ENCODE measurements at places on chromosomes 7 and 10.

- no peak for DNase-seq
These were observed 131.3 kb downstream of the ADK start for GRCh38 chr10:74282151-74282847.

- no peak for DNase-seq
These were observed 370.4 kb downstream of the TNS3 start for GRCh38 chr7:47211519-47211973.

DNA sequence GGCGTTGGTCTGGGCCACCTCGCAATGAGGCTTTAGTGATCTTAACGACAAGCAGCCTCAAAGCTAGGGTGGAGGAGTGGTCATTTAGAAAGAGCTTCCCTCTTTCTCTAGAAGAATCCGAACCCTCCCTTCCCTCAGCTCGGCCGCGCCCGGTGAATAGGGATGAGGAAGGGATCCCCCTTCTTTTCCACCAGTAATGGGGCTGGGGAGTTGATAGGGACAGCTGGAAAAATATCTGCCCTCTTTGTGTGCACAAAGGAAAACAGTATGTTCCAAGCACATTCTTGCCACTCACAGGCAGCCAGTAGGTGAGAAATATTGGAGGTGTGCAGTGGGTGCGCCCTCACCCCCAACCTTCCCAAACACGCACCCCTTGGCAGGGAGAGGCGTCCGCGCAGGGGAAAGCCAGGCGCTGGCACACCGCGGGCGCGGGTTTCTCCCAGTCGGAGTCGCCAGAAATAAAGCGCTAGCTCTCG is 6.5 kb downstream of the DLX5 start:
- DNase-seq: no peak

- DNase-seq: no peak
These were observed 2.8 kb downstream of the INHBA start for GRCh38 chr7:41700044-41700471.

DNA sequence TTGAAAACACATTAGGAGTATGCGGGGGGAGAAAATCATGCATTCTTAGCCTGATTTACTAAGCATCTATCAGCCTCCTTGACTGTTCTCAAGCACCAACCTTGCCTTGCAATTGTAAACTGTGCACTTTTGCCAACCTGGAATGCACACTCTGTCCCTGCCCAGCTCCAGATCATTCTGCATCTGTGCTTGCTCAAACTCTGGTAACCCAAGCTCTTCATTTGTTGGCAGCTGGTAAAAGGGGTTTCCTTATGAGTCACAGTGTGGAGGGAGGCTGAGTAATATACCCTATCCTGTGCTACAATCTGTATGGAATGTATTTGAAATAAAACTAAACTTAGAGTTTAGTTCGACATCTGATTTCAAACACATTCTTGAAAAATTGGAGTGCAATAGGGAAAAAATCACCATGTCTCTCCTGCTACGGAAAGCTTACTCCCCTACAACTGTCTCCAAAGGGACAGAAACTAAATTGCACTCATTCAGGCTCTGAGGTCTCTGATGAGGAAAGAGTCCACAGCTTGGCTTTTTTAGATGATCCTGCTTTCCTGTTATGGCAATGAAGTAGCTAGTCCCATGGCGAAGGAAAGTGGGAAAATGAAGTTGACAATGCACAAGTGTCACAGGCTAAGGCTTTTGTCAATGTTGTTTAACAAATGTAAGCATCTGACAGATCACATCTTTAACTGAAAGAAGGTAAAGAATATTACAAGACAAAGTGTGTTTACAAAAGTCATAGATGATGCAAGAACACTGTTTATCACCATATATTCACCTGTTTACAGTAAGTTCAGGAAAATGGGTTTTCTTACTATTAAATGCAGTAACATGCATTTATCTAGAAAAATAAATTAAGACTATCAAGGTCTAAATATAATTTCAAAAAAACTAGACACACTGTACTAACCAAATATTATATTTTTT is 61.9 kb downstream of the TES start:
- DNase-seq: no peak

- DNase-seq: no peak
These were observed 2.3 kb downstream of the GLRX3 start for GRCh38 chr10:130138479-130138866.

DNA sequence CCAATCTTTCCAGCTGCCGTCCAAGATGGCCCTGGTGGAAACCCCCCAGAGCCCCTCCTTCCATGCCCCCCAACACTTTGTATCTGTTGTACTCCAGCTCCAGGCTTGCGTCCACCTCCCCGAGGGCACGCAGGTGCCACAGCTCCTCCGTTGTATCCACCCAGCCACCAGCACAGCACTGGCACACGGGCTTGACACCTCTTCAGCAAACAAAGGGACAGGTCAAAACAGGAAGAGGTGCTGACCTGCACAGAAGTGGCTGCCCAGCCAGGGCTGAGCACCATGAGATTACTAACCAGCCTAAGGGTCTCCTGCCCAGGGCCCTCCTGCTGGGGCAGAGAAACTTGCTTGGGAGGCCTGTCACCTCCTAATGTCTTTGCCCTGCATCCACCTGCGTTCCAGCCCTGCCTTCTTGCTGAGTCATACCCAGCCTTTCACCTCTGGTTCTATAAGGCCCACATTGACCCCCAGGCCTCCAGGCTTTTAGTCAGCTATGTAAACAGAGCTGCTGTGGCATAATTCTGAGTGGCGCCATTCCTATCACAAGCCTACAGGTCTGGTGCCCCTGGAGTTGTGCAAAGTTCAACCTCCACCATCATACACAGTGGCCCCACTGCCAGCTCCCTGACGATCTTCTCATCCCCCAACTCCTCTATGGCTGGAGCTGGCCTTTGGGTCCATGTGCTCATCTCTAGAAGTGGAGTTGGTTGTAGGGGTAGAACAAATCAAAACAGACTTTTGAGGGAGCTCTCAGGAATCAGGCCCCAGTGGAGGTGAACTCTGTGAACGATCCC is 20.9 kb downstream of the SLC29A3 start:
- DNase-seq: no peak

DNA sequence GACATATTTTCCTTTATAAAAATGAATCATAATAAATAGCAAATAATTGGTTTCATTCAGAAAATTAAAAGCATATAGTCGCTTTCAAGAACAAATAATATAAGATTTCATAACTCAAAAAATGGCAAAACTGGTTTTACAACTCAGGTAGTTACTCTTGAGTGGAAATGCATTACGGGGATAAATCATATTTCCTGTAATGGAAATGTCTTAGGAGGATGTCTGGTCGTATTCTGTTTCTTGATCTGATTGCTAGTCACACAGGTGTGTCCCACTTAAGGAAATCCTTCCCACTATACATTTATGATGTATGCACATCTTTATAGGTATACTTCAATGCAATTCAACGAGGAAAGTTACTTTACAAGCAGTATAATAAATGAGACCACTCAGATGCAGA is 20.7 kb downstream of the NRAP start:
- no peak for DNase-seq

DNA sequence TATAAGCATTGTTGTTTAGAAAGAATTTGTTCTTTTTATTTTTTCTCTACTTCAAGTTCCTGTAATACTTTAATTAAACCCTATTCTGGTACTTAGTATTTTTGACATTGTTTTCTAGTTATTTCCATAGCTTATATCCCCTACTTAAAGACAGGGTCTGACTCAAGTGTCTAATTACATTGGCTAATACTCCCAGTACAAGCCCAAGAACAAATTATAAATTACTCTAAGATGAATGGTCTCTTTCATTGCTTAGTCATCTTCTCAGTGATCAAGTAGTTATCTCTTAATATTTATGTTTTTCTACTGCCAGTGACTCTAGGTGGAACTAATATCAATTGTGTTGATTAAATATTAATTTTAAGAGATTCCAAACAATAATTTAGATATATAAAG is 21.6 kb downstream of the AHR start:
- DNase-seq: no peak

GRCh38 chr7:148289630-148290029 is 300.9 kb upstream of the C7orf33 start:
- no peak for DNase-seq

DNA sequence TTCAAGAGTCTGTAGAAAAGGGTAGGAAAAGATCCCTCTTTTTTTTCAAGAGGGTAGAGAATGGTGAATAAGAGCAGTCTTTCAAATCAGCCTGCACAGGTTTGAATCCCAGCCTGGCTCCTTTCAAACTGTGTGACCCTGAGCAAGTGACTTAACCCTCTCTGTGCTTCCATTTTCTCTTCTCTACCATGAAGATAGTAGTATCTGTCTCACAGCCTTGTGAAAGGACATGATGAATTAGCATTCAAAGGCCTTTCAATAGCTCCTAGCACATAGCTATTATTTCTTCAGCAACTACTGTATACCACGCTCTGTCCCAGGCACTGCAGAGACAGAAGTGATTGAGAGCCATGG is 25.4 kb downstream of the LEP start:
- DNase-seq: no peak

DNA sequence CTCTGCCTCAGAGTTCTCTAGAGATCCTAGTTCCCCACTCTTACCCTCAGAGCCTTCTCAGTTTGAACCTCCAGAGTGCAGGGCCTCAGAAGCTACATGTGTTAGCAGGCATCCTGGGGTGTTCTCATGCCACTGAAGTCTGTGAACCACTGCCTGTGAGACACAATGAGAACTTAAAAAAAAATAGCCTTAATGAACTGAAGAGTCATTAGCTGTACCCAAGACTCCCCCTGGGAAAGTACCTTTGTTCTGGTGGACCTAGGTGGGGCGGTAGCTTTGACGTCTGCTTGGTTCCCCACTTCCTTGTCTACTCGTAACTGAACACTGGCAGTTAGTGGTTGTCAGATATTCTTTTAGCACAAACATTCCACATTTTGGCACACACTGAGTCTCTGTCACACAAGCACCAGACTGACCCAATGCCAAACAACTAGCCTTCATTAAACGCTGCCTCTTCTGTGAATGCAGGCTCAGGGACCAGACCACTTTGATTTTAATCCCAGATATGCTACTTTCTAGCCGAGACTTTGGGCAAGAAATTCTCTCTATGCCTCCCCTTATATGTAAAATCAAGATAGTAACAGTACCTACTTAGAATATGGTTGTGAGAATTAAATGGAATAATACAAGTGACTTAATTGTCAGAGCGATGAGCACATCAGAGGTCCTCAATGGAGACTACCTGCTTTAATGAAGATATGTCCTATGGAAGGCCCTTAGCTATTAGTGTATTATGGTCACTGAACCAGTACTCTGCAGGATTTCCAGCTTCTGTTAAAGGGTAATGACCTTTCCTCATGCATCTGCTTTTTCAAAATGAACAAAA is 75.3 kb upstream of the CC2D2B start:
- DNase-seq: no peak

DNA sequence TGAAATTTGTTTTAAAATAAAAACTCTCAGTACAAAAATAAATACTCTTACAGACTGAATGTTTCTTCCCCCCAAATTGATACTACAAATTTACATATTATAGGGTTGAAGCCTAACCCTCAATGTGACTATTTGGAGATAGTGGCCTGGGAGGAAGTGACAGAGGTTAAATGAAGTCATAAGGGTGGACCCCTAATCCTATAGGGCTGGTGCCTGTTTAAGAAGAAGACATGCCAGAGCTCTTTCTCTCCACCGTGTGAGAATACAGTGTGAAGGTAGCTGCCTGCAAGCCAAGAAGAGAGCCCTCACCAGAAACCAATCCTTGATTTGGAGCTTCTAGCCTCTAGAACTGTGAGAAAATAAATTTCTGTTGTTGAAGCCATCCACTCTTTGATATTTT is 67.6 kb downstream of the MCU start:
- DNase-seq: no peak

DNA sequence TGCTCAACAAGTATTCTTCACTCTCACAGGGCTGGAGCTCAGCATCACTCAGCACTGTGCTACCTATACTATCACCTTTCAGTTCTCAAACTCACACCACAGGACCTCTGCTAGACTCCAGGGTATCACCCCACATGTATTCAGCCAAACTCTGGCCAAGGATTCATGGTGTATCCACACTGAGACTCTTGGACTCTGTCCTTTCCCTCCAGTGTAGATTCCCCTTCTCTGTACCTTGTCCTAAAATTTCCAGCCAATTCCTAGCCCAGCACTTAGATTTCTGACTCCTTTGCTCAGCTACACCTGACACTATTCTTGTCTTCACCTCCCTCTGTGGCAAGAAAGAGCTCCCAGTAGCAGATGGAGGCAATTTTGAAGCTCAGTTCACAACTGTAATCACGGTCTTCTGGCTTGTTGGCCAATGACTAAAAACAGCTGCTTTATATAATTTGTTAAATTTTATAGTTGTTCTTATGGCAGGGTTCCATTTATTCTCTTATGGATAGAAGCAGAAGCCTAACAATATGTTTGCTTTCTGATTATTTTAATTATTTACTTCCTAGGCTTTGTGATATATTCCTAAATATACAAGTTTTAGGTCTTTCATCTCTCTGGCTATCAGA is 258.8 kb downstream of the THSD7A start:
- DNase-seq: peak; percentile 0

GRCh38 chr10:33390046-33390445 is 55.6 kb upstream of the NRP1 start:
- DNase-seq: no peak

- no peak for DNase-seq
These were observed 9.9 kb downstream of the CCNY start for GRCh38 chr10:35346248-35346647.

DNA sequence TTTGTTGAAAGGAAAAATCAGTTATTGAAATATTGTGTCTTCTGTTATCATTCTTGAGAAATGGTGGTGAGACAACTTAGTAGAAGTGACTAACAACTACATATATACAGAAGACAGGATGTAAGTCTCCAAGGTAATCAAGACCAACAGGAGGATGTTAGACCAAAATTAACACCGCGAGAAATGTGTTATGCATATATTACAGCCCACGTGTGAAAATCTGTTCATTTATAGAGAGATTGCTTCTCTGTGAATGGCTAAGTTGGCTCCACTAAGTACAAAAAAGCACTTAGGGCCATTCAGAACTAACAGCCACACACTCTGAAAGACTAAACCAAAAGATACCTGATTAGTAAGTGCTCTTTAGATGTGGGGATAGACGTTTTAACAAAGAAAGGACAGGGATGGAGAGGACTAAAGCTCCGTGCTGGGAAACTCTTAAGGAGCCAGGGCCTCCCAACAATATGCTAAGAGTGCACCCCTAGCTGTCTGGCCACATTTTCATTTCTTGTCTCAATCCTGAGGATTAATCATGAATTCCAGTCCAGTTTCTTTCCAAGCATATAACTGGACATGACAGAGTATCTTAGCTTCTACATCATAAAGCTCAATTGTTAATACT is 26.5 kb downstream of the HDAC9 start:
- no peak for DNase-seq

DNA sequence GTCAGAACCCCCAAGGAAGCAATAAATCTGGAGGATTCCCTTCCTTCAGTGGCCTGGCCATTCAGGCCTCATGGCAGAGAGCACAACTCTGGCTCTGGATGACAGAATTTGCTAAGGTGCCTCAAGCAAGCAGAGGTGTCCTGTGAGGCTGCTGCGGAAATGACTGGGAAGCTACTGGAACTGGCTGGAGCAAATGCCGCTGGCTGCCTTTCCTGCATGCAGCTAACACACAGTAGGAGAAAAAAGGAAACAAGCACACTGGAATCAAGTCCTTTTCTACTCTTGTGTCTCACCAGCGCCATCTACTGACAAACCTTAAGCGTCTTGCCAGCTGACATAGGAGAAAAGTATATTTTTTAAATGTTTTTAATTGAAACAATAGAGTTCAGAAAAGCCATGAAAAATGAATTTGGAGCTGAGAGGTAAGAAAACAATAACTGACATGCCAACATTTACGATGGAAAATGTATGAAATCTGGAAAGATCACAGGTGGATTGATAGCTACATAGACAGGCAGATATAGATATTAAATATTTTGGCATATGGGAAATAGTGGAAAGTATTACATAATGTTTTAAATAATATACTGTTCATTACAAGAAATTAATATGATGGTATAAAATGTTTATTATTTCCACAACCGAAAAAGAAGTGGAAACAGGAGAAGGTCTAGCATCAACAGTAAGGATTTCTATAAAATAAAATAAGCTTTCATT is 951.6 kb downstream of the ANKRD7 start:
- peak; percentile 91 for DNase-seq
